ENCODE measurements at places on chromosomes 12 and 14.

DNA sequence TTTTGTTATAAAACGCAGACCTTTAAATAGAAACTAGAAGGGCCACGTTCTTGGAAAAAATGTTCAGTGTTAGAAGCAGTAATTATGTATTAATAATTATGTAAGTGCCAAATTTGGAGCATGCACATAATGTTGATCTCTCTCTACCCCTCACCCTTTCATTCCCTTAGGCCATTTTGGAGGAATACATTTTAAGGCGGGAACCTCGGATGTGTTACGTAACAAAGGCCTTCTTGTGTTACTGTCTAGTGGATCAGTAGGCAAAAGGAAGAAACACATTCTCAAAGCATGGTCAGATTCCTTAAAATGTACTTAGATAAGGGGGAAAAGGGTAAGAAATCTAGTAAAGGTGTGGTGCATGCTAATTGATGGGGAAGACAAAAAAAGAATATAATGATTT, 52.7 kb downstream of the RASSF3 start:
- DNase-seq = no peak

- DNase-seq = peak; percentile 41
Measured at GRCh38 chr12:5965950-5966383, 20.9 kb upstream of the ANO2 start.

GRCh38 chr12:5497329-5498053, 65.6 kb downstream of the NTF3 start:
- no peak for DNase-seq

DNA sequence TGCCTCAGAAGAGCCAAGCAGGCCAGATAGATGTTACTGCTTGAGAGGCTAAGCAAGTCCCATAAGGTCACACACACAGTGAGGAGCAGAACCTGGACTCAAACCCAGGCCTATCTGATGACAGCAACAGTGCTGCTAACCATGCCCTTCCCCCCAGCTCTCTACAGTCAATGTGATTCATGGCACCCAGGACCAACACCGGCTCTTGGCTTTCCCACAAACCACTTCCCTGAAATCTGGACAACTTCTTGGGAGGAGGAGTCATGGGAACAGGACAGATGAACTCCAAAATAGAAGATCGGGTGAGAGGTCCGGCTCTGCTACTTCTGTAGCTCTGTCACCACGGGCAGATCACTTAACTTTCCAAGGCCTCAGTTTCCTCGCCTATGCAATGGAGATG, 716 bp upstream of the PTGDR start:
- no peak for DNase-seq

GRCh38 chr14:75369506-75369905, 58.3 kb upstream of the JDP2 start:
- DNase-seq = no peak

- DNase-seq = no peak
Measured at GRCh38 chr14:104994978-104995377, 9.4 kb downstream of the CLBA1 start.

DNA sequence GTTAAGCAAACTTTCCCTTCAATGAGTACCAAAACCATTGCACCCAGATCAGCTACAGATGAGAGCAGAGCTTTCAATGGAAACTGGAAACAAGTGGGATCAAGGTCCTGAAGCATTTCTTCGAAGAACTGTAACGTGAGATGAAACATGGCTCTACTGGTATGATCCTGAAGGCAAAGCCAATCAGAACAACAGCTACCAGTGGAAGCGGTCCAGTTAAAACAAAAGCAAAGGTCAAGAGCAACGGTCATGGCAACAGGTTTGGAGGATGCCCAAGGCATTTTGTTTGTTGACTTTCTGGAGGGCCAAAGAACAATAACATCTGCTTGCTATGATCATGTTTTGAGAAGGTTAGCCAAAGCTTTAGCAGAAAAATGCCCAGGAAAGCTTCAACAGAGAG, 137.9 kb upstream of the CPSF6 start:
- DNase-seq = no peak

DNA sequence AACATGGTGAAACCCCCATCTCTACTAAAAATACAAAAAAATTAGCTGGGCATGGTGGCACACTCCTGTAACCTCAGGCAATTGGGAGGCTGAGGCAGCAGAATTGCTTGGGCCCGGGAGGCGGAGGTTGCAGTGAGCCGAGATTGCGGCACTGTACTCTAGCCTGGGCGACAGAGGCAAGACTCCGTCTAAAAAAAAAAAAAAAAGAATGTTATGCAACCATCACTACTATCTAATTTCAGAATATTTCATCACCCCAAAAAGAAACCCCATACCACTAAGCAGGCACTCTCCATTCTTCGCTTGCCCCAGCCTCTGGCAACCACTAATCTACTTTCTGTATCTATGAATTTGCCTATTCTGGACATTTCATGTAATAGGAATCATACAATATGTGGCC, 68.8 kb upstream of the AMN start:
- DNase-seq = no peak

DNA sequence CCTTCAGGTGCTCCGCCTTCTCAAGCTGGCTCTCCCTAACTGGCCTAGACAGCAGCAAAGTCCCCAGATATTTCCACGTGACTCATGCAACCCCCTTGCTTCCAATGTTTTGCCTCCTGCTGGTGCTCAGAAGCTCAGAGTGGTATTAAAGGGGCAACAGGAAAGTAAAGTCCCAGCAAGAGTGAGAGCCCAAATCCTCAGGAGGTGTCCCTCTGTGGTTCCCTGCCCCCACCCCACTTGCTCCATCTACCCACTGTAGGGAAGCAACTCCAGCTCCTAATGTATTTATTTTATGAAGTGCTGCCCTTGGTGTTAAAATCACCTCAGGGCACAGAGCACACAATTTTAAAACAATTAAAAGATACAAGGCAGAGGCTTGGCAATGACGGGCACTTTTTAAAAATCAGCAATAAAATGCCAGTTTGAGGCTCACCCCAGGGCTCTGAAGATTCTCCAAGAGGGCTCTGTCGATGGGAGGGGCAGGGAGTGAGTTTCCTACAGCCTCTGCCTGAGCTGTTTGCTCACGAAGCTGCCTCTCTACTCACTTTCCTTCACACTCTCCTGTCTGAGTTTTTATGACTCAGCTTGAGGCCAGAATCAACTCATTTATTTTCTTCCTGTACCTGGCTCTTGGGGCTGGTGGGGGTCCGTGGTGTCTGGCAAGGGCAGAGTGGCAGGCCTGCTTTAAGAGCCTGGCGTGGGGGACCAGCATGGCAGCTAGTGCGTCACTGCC, 81.9 kb upstream of the MAX start:
- no peak for DNase-seq

DNA sequence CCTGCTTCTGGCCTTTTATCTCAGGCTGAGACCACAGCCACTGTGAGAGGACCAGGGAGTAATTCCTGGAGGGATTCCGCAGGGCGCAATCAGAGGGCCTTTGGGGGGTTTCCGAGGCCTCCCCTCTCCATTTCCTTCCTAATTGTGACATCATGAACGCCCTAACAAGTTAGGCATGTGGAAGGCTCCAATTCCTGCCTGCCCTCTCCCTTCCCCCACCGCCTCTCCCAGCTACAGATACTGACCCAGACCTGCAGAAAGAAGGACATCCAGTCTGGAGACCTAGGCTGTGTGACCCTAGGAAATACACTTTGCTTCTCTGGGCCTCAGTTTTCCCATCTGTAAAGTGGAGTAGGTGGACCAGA, 637.9 kb downstream of the MED13L start:
- DNase-seq = no peak

DNA sequence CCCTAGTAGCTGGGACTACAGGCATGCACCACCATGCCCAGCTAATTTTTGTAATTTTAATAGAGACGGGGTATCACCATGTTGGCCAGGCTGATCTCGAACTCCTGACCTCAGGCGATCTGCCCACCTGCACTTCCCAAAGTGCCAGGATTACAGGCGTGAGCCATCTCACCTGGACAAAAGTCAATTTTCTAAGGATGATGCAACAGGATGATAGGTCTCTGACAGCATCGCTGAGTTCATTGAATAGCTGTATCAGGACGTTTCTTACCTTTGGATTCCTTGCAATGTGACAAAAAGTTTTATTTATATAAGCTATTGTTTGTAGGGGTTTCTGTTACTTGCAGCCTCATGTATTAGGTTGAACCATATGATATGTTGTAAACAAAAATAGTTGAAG, 55.5 kb upstream of the PCED1B start:
- no peak for DNase-seq

DNA sequence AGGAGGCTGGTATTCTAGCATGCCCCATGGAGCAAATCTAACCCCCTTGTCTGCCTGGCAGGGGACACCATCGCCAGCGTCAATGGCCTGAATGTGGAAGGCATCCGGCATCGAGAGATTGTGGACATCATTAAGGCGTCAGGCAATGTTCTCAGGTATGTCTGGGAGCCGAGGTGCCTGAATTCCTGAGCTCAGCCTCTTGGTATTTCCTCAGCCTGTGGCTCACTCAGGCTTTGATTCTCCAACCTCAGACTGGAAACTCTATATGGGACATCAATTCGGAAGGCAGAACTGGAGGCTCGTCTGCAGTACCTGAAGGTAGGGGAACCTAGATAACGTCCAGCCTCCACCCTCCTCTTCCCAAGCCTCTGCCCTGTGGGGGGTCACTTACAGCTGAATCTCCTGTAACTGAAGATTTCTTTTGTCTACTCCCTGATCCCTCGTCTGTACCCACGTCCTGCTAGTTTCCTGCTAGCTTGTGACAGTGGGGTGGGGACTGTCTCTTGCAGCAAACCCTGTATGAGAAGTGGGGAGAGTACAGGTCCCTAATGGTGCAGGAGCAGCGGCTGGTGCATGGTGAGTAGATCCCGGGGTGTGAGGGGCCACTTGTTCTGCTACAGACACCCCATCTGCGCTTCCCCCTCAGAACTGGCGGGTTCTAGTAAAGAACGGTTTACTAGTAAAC, 7.0 kb downstream of the TAMALIN start:
- DNase-seq = no peak

GRCh38 chr12:100154474-100155247, 12.0 kb upstream of the BLTP3B start:
- peak; percentile 51 for DNase-seq

DNA sequence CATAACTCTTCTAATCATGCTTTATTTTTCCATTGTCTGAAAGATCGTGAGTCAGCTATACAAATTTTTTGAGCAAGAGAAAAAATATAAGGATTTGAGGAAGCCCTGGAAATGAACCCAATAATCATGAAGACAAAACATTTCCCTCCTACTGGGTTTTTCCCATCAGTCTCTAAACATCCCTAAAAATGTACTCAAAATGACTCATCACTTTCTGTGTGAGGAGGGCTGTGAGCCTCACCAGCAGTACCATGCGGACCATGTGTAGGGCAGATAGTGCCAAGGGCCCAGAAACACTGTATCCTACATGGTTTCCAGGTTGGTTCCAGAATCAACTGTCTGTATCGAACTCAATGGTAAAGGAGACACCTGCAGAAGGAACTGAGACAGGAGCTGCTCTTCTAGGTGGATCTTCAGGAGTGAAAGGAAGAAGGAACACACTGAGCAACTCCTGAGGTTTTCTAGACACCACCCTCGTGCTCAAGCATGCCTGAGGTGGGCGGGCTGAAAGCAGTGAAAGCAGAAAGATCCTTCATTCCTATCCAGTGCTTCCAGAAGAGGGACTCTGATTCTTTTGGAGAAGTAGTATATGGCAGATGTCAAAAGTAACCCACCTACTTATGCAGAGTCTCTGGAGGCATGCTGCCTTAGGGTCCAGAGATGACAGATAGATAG, 48.6 kb upstream of the RHOJ start:
- no peak for DNase-seq

GRCh38 chr14:37122288-37122687, 50.1 kb downstream of the SLC25A21 start:
- no peak for DNase-seq

DNA sequence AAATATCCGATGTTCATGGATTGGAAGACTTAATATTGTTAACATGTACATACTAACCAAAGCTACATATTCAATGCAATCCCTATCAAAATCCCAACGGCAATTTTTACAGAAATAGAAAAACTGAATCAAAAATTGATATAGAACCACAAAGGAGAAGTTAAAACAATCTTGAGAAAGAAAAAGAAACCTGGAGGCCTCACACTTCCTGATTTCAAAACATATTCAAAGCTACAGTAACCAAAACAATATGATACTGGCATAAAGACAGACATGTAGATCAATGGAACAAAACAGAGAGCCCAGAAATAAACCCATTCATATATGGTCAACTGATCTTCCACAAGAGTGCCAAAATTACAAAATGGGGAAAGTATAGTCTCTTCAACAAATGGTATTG, 5.4 kb upstream of the PELI2 start:
- no peak for DNase-seq

- DNase-seq = no peak
Measured at GRCh38 chr12:19432309-19433170, 6.8 kb upstream of the AEBP2 start.

DNA sequence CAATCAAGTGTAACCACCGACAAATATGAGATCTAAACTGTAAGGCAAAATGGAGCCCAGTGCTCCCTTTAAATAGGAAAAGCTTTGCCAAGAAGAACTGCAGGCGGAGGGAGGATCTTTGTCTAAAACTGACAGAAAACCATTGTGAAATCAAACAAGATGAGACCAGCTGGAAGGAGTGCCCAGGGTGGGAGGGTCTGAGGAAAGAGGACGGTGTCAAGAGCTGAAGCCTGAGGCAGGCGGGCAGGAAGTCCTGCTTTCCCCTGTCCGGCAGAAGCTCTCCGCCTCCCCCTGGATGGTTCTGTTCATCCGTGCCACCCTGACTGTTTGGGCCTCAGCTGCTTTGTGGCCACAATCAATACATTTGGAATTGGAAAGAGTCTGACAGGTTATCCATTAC, 37.5 kb downstream of the CDC42BPB start:
- DNase-seq = no peak

GRCh38 chr12:46522071-46522470, 149.5 kb upstream of the SLC38A2 start:
- DNase-seq = no peak

DNA sequence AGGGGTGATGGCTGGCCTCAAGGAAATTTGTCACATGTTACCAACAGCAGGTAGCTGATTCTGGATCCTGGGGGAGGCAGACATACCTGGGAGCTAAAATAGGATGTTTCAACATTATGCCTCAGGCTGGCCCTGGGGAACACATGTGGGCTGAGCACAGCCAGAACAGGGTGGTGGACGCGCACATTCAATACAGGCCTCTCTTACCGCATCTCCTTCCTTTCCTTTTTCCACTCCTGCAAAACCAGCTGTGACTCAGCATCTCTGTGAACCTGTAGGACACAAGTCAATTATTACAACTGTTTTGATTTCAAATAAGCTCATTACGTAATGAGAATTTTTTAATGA, 61.0 kb downstream of the NT5DC3 start:
- no peak for DNase-seq

- DNase-seq = no peak
Measured at GRCh38 chr12:119998471-119999245, 9.6 kb downstream of the BICDL1 start.

- DNase-seq = no peak
Measured at GRCh38 chr12:107411792-107412535, 273.6 kb upstream of the PWP1 start.

DNA sequence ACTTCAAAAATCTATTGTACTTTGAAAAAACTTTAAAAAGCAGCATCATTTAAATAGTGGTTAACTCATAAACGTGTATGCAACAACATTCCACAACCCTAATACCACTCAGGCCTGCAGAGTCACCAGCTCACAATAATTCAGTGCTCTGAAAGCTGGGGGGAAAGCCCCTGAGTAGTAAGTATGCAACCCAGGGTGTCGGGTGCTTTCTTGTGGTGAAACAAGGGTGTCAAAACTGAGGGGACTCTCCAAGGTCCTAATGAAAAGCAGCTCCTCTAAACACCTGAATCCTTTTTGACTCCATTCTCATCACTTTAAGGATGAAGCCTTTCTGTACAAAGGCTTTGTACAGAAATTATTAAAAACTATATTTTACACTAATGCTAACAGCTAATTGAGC, 33.7 kb downstream of the FGFR1OP2 start:
- DNase-seq = no peak

All from neuronal stem cell (in vitro differentiated cells).